ENCODE measurements at places on chromosomes 4 and X.

- no peak for DNase-seq
These were observed 75.8 kb downstream of the NUDT11 start for GRCh38 chrX:51420610-51421009.

GRCh38 chrX:30039768-30040167, 175.6 kb upstream of the MAGEB2 start:
- DNase-seq, result no peak

- no peak for DNase-seq
These were observed 27.0 kb upstream of the FAM47B start for GRCh38 chrX:34915463-34916225.

DNA sequence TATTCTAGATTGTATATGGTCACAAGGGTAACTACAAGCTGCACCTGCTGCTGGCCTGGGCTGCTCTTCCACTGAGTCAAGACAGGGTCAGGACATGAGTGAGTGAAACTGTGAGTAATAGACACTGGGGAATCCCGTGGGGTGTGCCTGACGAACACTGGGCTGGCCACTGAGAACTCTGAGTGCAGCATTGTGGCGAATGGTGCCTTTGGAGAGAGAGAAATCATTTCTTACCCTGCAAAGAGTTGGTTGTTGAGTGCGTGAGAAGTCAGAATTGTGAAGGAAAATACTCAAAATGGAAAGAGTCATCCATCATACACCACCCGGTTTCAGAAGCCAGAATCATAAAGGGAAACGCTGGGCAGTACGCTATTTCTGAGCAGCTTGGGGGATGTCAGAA, 43.1 kb upstream of the LSM6 start:
- DNase-seq, result no peak

- no peak for DNase-seq
These were observed 99.0 kb upstream of the SHOX start for GRCh38 chrX:531611-531936.

DNA sequence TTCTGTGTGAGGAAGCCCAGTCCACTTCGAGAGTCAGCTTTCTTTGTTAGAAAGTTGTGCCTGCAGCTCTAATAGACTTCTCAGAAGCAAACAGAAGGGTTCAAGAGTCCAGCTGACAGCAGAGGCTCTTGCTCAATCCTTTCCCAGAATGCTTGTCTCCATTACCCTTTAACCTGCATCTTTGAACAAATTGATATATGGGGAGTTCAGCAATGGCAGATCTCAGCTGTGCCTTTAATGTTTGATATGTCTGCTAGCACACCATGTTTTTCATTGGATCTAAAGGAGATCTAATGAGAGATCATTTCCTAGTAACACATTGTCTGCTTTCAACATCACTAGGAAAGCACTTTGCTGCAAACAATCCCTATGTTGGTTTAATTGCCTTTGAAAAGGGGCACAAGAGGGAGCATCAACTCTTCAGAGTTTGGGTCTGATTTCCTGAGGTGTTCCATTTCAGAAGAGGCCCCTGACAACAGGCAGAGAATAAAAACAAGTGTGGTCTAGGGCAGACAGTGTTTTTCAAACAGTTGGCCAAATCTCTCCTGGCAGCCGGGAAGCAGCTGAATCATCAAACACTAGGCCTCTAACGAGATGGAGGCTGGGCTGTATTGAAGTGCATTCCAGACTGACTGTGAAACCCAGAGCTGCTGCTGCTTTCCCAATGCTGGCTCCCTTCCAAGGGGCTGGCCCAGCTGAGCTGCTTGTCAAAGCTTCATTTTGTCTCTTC, 55.5 kb downstream of the LUZP4 start:
- DNase-seq, result no peak
